ENCODE measurements at places on chromosomes 6 and 20.

GRCh38 chr6:43277643-43278523, 20.2 kb upstream of the SLC22A7 start:
- no peak for DNase-seq

DNA sequence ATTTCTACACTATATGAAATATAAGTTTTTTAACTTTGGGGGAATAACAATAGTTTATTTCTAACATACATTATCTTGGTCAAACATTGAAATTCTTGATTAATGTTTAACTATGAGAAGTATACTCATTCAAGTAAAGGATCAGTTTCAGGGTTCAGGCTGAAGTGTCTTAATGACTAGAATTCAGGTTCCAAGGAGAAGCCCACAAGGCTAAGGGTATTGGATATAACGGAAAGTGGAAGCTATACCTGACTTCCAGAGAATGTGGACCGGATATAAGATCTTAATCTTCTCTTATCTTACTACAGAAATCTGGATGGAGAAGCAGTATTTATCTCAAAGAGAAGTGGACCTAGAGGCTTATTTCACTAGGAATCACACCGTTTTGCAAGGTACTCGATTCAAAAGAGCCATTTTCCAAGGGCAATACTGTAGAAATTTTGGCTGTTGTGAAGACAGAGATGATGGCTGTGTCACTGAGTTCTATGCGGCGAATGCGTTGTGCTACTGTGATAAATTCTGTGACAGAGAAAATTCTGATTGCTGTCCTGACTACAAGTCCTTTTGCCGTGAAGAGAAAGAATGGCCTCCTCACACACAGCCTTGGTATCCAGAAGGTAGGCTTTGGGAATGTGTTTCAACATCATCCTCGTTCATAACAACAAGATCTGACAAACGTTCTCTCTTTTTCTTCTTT, at the start of gene TINAG:
TINAG (plus strand) TSS at position 153 of the 697 bp plus-strand sequence; CDS start at position 263, 110 bp downstream.
- DNase-seq: no peak

DNA sequence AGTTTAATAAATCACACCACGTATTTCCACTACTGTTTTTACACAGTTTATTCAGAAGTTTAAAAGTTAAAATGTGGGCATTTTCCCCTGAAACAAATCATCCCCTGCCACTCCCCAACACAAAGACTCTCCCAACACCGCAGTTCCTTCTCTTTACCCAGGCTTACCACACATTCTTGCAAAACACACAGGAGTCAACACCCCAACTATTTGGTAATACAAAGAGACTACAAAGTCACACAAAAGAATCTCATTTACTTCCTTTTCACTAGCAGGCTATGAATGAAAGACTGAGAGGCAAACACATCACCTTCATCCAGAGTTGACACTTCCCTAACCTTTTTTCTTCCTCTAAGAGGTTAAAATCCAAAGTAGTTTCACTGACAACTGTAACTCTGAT, 51.1 kb downstream of the KCTD20 start:
- DNase-seq: no peak

- DNase-seq: no peak
Observed at GRCh38 chr20:41664584-41664983, 46.4 kb upstream of the CHD6 start.

- no peak for DNase-seq
Observed at GRCh38 chr6:41712651-41713103, 22.7 kb downstream of the TFEB start.

DNA sequence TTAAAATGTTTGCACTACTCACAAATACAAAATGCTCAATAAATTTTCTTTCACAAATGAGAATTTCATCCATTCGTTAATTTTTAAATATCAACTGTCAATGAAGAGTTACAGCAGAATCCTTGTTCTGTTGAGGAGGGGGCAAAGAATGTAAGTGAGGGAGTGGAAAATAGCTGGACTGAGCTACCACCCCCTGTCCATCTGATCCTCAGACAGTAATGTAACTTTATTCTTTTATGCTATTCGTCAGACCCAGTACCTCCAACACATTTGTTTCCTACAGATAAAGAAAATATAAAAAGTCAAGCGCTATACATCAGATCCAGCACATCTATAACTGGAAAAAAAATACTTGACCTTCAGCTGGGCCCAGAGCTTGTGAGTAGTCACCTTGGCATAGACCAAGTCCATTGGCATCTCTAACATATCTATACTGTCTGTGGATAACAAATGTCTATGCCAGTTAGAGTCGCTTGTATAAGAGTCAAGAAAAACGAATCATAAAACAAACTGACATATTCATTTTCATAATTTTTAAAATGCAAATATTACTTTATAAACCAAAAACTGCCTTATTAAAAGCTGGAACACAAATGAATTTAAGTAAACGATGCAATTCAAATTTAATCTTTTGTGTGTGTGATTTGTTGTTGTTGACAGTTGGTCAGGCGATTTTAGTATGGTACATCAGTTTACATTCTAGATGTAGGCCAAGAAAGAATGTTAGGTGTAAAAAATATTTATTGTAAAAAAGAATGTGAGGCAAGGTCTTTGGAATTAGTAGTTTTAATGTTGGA, 57.2 kb upstream of the HFE start:
- DNase-seq: no peak

DNA sequence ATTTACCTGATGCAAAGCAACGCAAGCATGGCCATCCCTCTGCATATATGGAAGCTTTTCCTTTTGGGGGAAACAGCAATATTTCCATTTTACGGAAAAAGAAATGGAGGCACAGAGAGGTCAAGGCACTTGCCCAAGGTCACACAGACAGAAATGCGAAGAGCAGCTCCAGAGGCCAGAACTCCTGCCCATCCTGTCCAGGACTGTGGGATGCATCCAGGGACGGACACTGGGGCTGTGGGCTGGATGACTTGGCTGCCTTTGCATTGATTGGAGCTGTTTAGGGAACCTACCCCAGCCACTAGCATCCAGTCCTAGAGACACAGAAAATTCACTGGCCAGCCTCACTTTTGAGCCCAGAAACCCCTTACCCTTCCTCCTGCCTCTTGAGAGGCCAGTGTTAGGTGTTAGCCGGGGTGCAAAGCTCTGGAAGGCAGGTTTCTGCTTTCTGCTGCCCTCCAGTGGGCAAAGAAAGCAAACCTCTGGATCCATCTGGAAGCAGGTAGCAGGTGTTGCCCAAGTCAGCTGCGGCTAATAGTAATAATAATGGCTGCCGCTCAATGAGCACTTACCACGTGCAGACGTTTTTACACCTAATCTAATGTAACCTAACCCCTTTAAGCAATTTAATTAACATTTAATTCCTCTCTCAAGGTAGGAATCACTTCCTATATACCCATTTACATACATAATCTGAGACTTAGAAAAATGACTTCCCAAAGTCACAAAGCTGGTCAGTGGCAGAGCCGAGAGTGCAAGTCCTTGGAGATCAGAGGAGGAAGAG, 31.7 kb upstream of the CCN5 start:
- peak; percentile 73 for DNase-seq

GRCh38 chr6:125871365-125871764, 80.6 kb downstream of the NCOA7 start:
- no peak for DNase-seq

DNA sequence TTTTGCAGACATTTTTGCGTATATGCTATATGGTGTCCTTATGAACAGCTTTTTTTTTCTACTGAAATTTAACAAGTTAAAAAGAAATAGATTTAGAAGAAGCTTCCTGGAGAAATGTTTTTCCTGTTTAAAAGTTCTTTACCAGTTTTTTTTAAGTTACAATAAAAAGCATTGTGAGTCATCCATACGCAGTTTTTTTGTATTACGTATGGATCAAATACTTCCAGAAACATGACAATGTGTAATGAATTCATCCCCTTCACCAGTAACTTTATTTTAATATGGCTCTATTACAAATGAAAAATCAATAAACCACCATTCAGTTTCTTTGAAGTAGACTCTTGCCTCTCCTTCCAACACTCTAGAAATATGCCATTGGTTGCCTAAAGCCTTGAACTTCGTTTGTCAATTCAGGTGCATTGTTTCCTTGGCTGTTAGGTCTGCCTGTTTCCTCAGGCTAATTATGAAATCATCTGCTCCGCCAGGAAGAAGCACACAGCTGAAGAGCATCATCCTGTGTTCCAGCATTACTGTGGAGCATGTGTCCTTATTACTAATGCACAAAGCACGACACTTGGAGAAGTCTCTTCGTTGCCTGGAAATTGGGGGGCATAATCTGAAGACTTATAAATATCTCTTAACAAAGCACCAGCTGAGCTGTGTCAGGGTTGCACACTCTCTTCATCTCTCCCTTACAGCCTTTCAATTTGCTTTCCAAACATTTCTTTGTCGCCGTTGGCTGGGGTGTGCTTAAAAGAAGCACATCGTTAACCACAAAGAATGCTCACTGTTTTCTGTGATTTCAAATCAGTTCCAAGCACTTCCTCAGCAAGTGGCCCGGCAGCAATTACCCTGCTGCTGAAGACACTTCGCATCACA, 9.6 kb downstream of the MOXD1 start:
- DNase-seq: peak; percentile 89

DNA sequence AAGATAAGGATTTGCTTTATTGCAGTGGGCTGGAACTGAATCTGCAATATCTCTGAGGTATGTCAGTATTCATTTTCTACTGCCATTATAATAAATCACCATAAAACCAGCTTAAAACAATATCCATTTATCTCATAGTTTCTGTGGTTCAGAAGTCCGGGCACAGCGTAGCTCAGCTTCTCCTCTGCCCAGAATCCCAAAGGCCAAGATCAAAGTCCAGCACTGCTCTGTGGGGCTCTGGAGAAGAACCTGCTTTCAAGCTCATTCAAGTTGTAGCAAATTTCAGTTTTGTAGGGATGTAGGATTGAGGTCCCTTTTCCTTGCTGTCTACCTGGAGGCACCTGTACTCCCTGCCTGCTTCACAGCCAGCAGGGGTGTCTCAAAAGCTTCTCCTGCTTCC, 339.9 kb upstream of the AGPAT4 start:
- no peak for DNase-seq

DNA sequence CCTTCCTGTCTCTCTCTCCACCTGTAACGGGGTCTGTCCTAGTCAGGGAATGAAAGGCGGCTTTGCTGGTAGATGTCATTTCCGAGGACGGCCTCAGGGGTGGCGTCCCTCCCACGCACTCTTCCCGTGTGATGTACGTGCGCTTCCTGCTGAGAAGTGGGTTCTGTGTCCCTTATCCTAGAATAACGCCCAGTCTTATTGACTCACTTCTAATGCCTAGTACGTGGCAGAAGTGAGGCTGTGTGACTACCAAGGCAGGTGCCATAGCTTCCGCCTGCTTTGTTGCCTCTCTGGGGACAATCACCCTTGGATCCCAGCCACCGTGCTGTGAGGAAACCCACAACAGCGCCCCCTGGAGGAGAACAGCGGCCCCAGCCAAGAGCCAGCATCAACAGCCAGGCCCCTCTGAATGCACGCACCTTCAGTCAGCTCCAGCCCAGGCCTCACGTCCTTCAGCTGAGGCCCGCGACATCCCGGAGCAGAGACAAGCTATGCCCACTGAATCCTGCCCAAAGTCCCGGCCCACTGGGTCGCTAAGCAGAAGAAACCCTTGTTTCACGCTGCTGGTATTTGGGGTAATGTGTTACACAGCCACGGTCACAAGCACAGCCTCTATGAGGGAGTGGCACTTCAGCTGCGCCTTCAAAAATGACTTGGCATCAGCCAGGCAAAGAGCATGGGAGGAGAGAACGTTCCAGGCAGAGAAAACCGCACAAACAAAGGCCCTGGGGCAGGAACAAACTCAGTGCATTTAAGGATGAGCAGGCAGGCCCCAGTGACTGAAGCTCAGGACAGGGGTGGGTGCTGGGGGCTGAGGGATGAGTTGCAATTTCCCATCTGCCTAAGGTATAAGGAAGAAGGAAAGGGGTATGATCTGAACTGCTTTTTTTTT, 224.2 kb downstream of the NFATC2 start:
- DNase-seq: peak; percentile 58

GRCh38 chr6:168243812-168244376, 75.7 kb downstream of the DACT2 start:
- no peak for DNase-seq

DNA sequence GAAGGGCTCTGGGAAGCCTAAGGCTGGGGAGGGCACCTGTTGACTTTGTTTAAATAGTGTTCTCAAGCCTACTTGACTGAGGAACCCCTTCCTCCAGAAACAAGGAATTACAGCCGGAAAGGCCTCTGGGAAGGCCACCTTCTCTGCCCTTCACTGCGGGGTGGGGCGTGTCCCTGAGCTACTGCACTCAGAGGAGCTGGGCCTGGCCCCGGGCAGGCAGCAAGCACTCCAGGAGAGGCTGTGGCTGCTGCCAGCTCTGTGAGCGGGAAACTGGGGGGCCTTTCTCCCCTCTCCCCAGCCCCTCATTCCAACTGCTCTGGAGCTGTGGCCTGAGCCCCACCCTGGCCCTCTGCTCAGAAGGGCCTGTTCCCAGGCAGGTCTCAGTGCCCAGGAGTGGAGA, 4.0 kb upstream of the OSBPL2 start:
- no peak for DNase-seq

DNA sequence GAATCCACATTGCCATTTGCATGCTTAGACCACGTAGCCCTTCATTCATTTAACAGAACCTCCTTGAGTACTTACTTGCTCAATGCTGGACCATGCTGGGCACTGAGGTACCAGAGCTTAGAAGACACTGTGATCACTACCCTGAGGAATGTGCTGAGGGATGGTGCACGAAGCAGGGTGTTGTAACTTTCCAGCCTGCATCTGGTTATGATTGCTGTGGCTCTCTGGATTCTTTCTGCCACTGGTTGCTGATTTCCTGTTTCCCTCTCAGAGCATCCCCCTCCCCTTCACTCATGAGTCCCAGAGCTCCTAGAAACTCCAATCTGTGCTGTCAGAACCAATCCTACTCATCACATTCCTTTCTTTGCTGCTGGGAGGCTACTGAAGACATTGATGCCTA, 537.4 kb downstream of the PTPRT start:
- DNase-seq: no peak

DNA sequence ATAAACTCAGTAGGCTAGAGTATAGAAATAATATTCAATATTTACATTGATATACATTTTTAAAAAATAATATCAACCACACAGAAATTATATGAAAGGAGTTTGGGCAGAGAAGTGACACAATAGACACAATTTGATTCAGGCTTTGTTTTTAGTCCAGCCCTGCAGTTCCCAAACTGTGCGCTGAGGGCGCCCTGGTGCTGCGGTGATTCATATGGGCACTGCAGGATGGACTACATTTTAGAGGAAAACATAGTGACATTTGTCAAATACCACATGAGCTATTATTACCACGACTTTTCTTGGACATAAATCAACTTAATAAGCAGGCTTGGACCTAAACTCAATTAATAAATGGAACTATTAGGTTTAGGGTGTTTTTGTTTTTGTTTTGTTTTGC, 364.3 kb upstream of the ID4 start:
- DNase-seq: no peak

DNA sequence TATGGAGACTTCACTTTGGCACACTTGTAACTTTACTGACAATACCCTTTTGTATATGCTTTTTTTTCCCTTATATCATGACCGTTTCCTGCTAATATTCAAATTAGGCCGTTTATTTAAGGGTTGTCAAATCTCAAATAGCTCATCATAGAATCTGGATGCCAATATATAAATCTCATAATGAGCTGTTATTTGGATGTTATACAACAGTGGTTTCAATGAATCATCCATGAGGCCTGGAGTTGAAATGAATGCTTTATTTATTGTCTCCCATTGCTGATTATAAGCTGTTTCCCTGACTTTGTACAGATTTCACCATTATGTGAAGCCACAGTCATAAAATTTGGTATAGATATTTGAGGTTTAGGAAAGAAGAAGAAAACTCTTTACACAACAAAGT, 256.1 kb downstream of the PLCB1 start:
- no peak for DNase-seq

GRCh38 chr6:80376411-80376810, 269.9 kb downstream of the BCKDHB start:
- DNase-seq: peak; percentile 84

Measured in cardiac muscle cell (in vitro differentiated cells and primary cell).